ENCODE measurements at places on chromosomes 2 and 18.

DNA sequence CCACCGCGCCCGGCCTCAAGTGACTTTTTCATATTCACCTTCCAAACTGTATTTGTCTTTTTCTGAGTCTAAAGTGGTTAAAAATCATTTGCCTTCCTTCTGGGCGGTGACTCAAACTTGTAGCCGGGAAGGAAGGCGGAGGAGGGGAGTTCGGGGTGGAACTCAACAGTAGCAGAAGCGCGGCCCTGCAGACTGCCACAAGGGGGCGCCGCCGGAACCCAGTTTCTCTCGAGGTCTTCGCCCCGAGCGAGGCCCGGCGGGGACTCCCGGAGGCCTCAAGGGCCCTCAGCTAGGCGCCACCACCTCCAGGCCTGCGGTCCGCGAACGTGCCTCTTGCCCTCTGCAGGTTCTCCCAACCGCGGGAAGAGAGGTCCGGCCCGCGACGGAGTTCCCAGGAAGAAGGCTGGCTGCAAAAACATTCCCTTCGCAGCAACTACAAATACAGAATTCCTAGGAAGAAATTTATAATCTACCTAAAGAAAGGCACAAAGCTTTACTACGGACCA lies 16.8 kb upstream of the ITM2C start:
- peak; percentile 85 for DNase-seq

- no peak for DNase-seq
Observed at GRCh38 chr2:188668017-188668680, 306.0 kb upstream of the COL3A1 start.

- no peak for DNase-seq
Observed at GRCh38 chr2:47254464-47254863, 99.4 kb upstream of the STPG4 start.

- no peak for DNase-seq
Observed at GRCh38 chr2:70553334-70553583, 367 bp downstream of the TGFA start.

DNA sequence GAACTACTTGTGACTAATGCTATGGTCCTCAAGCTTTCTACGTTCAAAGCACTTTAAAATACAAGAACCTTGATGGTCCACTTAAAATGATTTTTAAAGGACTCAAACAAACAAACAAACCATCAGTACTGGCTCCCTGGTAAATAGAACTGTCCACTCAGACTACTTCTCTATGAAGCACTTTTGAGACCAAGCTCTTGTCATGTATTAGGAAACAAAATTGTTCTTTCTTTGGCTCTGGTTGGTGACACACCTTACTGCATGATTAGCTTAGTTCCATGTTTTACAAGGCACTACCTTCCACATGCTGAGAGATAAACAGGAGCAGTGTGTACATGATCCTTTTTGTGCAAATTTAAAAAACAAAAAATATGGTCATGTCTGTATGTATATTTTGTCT lies 19.7 kb downstream of the DARS1 start:
- DNase-seq, result no peak

DNA sequence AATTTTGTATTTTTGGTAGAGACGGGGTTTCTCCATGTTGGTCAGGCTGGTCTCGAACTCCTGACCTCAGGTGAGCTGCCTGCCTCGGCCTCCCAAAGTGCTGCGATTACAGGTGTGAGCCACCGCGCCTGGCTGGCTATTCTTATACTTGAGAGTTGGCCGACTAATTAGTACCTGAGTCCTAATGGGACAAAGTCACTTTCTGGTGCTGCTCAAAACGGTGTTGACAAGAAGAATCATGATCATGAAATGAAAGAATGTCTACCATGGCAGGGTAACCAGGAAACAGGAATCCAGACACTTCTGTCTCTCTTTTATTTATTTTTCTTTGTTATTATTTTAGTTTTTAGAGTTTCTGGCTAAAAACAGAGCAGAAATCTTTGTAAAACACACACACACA lies 54.7 kb upstream of the RAB6D start:
- no peak for DNase-seq

- DNase-seq, result no peak
Observed at GRCh38 chr2:60707750-60708371, 48.2 kb upstream of the PAPOLG start.

GRCh38 chr2:179349670-179350303 lies 85.2 kb upstream of the SESTD1 start:
- no peak for DNase-seq

DNA sequence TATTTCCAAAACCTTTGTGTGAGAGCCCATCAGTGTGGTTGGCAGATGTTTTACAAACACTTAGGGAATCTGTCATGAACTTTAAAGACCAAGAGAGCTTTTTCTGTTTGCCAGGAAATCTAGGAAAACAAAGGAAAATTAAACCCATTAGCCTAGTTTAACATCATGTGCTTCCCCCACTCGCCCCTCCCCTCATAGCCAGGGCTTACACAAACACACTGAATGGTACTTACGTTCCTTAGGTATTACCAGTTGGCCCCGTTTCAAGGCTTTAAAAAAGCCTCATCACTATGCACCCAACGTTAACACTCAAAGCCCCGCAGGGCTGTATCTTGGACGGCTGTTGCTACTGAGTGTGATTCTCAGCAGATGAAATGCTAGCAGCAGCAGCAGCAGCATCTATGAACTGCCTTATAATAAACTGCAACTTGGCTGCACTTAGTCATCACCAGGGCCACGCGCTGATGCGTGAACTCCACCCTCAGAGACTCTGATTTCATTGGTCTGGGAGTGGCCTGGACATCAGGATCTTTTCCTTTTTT lies 20.1 kb upstream of the TTC39C start:
- no peak for DNase-seq

DNA sequence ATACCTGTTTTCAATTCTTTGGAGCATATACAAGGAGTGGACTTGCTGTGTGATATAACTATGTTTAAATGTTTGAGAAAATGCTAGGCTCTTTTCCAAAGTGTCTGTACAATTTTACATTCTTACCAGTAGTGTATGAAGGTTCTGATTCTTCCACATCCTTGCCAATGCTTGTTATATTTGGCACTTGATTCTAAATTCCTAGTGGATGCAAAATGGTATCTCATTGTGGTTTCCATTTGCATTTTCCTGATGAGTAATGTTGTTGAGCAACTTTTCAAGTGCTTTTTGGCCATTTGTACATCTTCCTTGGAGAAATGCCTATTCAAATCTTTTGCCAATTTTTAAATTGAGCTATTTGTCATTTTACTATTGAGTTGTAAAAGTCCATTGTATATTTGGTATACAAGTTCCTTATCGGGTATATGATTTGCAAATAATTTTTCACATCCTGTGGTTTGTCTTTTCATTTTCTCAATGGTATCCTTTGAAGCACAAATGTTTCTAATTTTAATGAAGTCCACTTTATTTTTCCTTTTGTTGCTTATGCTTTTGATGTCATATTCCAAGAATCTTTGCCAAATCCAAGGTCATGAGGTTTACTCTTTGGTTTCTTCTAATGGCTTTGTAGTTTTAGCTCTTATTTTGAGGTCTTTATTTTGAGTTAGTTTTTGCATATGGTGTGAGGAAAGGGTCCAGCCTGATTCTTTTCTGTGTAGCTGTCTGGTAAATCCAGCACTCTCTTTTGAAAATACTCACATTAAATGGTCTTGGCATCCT lies 33.2 kb upstream of the CWC22 start:
- DNase-seq, result no peak

Measured in stimulated activated CD4-positive, alpha-beta T cell treated with anti-CD3 and anti-CD28 coated beads, TNF-alpha, amount 100 ng/mL, for 4 hours (primary cell).